ENCODE measurements at places on chromosomes 4 and X.

DNA sequence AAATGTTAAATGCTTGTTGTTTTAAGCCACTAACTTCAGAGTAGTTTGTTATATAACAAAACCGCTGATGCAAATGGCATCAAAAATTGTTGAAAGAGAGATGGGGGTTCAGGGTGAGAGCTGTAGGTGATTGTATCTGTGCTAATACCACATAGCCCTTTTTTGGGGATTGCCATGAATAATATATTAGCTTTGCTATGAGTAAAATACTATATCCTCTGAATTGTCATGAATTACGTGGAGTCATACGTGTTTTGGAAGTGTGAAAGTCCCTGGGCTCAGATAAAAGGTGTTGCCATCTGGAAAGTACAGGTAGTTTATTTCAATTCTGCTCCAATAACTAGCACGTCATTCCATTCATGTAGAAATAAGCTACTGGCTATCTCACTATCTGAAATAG is 30.6 kb downstream of the DYNLT3 start:
- DNase-seq, result no peak

DNA sequence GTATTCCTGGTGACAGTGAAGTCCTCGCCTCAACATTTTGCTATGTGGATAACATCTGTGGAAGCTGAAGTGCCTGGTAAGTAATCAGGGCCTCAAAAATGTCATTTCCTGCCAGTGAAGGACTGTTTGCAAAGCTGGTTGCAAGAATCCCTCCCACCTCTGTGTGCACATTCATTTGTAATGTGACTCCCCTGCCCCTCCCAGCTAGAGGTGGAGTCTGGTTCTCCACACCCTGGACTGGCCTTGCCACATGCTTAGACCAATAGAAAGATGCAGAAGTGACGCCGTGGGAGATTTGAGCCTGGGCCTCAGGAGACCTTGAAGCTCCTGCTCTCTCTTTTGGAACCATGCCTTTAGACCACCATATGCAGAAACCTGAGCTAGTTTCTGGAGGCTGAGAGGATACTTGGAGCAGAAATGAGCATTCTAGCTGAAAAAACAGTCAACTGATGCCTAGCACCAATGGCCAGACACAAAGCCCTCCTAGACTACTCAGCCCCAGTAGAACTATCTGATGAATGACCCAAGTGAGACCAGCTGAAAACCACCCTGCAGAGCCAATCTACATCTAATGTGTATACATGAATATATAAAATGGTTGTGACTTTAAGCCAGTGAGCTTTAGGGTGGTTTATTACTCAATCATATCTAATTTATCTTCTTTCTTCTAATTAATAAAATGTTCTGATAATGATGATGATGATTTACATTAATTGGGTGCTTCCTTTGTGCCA is 47.8 kb upstream of the CRMP1 start:
- no peak for DNase-seq

DNA sequence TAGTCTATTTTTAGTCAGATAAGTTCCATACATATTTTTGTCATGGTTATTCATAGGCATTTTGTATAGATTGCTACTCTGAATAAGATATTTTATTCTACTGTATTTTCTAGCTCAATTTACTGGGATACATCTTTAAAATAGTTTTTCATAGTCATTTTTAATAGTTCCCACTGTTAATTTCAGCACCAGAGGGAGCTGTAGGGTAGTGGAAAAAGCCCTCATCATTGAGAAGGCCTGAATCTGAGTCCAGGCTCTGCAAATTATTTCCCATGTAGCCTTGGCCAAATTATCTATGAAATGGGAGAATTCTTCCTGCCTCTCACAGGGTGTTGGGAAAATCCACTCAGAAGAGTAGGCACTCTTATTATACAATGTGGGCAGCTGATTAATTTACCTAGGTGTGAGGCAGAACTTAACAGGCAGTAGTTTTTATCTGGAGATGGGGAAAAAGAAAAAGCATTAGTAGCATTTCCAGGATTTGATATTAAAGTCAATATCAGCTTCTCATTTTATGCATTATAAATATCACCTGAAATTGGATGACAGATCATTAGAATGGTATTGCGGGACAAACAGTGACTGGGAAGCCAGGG is 102.9 kb upstream of the PAQR3 start:
- no peak for DNase-seq

DNA sequence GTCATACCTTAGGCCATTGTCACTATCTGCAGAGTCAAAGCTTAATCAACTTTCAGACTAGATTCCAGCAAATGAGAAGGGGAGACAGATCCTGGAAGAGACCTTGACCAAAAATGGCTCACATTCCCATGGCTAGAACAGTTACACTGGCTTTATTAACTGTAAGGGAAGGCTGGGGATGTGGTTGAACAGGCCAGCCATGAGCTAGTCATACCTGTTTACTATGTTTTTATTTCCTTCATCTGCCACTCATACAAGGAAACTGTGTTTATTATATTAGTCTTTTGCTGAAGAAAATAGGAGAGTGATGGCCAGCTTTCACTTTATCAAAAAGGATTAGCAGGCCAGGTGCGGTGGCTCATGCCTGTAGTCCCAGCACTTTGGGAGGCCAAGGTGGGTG is 319.7 kb downstream of the RAPGEF2 start:
- no peak for DNase-seq

- no peak for DNase-seq
These were observed 117.8 kb downstream of the AFF1 start for GRCh38 chr4:87052615-87053014.

DNA sequence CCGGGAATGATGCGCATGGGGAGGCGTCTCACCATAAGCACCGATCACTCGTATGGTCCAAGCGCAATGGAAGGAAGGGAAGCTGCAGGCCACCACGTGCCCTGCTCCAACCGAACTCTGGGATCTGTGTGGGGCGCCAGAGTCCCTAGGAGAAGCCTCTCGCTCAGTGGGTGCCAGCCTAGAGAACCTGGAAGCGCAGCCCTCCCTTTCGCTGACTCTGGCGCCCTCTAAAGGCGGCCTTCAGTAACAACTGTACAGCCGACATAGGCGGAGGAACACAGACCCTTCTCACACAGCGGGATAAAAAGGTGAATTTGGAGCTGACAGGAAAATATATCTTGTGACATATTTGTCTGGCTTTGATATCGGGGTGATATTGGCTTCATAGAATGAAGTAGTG is 76.0 kb downstream of the INTS6L start:
- peak; percentile 57 for DNase-seq

DNA sequence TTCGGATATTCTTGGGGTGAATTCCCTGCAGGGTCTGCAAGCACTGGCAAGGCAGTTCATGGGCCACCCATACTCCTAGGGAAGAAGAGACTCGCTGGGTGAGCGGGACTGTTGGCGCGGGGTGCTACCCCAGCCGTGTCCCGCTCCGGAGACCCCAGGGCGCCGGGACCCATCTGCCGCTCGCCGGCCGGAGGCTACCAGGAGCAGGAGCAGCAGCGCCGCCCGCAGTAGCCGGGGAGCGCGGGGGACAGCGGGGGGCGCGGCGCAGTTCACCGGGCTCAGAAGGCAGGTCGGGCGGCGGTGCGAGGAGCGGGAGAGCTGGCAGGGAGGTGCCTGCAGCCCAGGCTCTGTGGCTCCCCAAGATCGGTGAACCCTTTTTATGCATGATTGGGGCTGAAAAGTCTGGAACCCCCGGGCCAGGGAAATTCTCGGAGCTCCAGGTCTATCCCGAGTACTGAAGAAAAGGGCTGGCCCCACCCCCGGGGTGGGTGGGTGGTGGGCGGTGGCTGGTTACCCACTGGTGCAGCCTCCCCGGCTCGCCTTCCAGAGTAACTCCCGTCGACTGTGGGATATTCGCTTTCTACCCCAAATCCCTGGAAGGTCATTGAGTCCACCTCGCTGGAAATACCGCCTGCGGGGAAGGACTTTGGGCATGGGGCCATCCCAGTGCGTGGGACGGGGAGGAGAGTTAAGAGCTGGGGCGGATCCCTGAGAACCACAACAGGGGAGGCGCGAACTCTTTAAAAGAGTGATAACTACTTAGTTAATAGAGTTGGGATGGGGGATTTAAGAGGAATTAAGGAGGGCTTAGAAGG is 37.6 kb downstream of the PF4 start:
- no peak for DNase-seq

DNA sequence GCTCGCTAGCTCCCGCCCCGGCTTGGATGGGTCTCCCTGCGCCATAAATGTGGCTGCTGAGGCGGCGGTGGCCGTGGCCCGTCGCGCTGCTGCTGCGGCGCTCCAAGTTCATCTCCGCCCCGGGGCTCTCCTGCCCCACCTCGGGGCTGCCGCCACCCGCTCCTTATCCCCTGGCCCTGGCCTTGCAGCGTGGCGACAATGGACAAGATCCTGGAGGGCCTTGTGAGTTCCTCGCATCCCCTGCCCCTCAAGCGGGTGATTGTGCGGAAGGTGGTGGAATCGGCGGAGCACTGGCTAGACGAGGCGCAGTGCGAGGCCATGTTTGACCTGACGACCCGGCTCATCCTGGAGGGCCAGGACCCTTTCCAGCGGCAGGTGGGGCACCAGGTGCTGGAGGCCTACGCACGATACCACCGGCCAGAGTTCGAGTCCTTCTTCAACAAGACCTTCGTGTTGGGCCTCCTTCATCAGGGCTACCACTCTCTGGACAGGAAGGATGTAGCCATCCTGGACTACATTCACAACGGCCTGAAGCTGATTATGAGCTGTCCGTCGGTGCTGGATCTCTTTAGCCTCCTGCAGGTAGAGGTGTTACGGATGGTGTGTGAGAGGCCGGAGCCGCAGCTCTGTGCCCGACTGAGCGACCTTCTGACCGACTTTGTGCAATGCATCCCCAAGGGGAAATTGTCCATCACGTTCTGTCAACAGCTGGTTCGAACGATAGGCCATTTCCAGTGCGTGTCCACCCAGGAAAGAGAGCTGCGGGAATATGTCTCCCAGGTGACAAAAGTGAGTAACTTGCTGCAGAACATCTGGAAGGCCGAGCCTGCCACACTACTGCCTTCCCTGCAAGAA is 763 bp downstream of the USP38 start:
- no peak for DNase-seq

Measured in stimulated activated CD4-positive, alpha-beta T cell treated with anti-CD3 and anti-CD28 coated beads, Interleukin-2, amount 100 ng/mL, for 24 hours (primary cell).